K562 (cell line): ENCODE measurements at places on chromosomes 2 and 18.

DNA sequence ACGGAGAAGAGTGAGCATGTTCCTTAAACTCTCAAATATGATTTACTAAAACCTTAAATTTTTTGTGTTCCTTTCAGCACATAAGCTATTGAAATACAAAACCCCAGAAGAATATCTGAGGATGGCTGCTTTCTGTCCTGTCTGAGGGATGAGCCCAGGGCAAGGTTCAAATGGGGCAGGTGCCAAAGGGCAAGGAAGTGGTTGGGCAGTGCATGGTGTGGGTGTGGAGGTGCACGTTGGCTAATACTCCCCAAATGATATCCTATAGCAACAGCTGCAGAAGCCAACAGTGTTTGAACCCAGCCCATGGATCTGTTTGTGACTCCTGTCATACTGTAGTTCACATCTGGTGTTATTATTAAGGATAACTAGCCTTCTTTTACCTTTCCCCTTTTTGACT is 183.0 kb downstream of the CDCA7 start:
- no peak for DNase-seq

- DNase-seq = no peak
Observed at GRCh38 chr2:198186257-198186656, 381.9 kb downstream of the PLCL1 start.

DNA sequence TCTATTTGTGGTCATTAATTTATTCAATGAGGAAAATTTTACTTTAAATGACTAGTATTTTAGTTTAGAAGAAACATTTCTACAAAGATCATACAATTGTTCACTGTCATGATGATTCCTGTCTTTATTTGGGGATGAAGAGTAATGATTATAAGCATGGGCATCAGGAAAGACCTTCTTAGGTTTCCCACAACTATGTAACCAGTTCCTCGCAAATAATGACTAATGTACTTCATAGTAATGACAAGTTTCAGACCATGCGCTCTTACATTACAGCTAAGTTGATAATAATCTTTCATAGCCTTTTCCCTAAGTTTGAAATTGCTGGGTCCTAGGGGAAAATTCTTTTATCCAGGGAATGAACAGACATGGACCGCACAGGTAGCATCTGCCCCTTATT is 90.5 kb downstream of the MYO5B start:
- DNase-seq = no peak

DNA sequence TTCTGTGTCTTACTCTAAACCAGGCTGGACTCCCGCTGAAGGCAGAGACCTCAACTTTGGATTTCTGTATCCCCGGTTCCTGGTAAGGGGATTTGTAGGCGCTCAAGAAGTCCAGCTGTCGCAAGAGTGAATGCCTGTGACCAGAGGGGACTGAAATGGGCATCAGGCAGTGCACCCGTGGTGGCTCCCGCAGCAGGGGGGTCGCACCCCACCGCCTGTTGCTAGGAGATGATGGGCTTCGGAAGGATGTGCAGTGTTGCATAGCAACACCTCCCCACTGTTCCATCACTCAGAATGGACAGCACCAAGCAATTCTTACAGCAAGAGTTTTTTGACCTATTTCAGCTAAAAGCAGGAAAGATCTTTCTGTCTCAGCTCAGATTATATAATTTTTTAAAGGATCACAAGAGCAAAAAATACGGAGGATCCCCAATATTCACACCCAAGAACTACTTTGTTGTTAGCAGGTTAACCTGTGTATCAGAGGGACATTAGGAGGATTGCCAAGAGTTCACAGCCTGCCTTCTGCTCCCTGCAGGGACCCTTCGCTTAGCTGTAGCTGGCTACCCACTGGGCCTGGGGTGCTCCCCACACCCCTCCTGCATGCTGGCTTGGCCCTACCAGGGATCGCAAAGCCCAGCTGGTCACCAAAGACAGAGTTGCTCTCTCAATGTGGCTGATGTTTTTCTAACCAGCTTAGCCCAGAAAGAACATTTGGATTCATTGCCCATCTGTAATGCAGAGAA is 63.8 kb downstream of the SOWAHC start:
- no peak for DNase-seq

GRCh38 chr2:181977661-181978350 is 7.8 kb upstream of the PPP1R1C start:
- no peak for DNase-seq

- no peak for DNase-seq
Observed at GRCh38 chr2:202757339-202757738, 114.2 kb downstream of the ICA1L start.

DNA sequence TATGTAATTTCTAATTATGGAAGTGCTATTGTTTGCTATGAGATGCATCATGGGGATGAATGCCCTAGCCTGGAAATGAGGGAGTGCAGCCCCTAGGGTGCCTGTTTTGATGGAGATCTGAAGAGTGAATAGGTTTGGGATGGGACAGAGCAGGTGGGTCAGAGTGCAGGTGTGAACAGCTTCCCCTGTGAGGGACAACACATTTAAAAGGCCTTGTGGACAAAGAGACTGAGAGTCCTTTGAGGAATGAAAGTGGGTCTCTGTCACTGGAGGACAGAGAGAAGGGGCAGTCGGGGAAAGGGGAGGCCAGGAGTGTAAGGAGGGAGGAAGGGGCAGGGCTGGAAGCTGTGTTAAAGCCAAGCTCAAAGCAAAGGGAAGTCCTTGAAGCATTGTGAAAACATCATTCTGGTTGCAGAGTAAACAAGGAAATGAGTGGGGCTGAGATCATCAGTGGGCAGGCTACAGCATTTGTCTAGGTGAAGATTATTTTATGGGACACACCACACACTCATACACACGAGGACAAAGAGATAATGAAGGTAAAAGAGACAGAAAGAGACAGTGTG is 877.6 kb downstream of the SLC4A3 start:
- DNase-seq = no peak

GRCh38 chr2:190530248-190530900 is 4.1 kb downstream of the NEMP2 start:
- DNase-seq = no peak

GRCh38 chr2:43169987-43170386 is 56.4 kb downstream of the ZFP36L2 start:
- DNase-seq = peak; percentile 81

- DNase-seq = no peak
Observed at GRCh38 chr2:48734576-48735303, 20.8 kb downstream of the LHCGR start.
